ENCODE measurements at places on chromosomes 1 and 21.

DNA sequence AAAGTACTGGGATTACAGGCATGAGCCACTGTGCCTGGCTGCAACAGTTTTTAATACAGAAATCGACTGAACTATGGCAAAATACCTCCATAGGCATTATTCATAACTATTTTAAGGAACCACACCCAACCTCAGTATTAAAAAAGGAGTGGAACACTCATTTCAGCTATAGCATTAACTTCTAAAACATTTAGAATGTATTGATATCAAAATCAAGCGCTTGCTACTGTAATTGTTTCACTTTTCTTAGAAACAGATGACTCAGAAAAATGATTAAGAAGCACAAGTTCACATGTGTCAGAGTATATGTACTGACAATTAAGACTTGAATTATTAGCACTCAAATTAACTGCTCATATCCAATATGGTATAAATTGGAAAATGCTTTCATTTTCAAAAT lies 15.1 kb downstream of the AIDA start:
- DNase-seq = no peak

GRCh38 chr1:115447672-115448071 lies 109.6 kb upstream of the NGF start:
- no peak for DNase-seq

GRCh38 chr1:224235813-224236493 lies 52.9 kb downstream of the DEGS1 start:
- DNase-seq = no peak

DNA sequence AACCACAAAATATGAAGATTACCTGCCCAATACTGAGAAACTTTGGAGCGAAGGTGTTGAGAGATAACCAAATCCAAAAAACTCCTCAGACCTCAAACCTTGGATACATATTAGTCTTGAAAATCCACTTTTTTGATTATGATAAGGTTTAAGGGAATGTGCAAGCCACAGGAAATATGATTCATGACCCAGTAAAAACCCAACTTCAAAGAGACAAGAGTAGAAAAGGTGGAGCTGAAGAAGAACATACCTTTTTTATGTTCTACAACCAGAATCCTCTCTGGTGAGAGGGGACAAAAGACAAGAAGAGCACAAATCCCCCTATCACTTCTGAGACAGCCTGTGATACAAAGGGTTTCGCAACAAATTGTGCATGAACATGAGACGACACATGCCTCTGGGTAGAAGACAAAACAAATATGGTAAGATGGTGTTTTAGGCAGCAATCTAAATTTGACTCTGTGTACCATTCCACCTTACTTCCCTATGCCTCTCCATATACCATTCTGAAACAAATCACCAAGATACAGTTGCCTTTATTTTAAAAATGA lies 37.3 kb downstream of the COL24A1 start:
- DNase-seq = no peak

GRCh38 chr1:66309006-66309741 lies 224.8 kb upstream of the SGIP1 start:
- DNase-seq = no peak

GRCh38 chr1:244460197-244460596 lies 876 bp upstream of the CATSPERE start:
- no peak for DNase-seq

GRCh38 chr1:200042119-200042551 lies 14.6 kb downstream of the NR5A2 start:
- DNase-seq = no peak

DNA sequence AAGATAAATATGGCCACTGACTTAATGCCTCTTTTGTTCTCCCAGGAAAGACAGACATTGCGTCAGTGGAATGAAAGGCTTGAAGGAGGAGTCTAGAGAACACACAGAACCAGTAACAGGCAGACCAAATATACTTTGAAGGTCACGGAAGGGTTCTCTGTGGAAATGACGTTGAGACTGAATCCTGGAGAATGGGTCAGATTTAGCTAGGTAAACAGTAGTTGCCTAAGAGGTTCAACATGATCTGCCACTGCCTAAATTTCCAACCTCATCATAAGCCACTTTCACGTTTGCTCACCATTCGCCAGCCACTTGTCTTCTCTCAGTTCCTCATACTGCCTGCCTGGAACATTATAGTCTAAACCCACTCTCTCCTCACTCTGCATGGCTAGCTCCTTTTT lies 20.5 kb downstream of the PLA2G4A start:
- DNase-seq = no peak

DNA sequence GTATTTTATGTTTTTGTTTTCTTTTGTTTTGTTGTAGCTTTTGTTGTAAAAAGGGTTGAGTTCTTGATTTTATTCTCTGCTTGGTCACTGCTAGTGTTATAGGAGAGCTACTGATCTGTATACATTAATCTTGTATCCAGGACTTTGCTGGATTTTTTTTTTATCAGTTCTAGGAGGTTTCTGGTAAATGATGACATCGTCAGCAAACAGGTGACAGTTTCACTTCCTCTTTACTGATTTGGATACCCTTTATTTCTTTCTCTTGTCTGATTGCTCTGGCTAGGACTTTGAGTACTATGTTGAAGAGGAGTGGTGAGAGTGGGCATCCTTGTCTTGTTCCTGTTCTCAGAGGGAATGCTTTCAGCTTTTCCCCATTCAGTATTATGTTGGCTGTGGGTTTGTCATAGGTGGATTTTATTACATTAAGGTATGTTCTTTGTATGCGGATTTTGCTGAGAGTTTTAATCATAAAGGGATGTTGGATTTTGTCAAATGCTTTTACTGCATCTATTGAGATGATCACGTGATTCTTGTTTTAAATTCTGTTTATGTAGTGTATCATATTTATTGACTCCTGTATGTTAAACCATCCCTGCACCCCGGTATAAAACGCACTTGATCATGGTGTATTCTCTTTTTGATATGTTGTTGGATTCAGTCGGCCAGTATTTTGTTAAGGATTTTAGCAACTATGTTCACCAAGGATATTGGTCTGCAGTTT lies 905.7 kb downstream of the LTN1 start:
- no peak for DNase-seq

GRCh38 chr1:69611316-69611715 lies 43.6 kb downstream of the LRRC7 start:
- DNase-seq = no peak

DNA sequence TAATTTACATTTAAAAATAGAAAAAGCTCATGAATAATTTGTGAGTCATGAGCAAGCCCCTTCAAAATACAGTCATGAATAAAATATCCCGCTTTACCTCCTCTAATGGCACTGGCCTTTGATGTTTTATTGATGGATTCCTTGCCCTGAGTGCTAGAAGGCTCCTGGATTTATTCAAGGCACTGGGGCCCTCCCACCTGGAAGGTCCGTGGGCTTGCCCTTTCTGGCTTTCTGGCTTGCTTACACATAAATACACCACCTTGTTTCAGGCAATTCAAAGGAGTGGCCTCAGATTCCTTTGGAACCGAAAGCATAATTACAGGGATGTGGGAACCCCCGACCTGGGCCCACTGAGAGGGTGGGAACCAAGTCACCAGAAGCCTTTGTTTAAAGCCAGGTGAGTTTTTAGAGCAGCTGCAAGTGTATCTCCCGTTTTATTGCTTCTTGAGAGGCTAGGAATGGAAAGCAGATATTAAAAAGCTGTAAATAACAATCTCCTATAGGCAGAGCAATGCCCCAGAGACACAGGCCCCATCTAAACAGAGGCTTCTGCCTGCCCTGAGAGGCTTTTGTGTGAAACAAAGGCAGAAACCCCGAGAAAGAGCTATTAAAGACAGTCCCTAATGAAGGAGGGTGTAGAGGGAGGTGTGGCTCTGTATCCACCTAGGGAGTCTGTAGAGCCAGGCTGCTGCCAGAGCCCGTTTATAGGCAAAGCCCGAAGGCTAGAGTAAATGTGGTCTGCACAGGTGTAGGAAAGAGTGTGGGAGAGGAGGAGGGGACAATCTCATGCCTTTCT lies 126.4 kb downstream of the FAM78B start:
- DNase-seq = no peak

DNA sequence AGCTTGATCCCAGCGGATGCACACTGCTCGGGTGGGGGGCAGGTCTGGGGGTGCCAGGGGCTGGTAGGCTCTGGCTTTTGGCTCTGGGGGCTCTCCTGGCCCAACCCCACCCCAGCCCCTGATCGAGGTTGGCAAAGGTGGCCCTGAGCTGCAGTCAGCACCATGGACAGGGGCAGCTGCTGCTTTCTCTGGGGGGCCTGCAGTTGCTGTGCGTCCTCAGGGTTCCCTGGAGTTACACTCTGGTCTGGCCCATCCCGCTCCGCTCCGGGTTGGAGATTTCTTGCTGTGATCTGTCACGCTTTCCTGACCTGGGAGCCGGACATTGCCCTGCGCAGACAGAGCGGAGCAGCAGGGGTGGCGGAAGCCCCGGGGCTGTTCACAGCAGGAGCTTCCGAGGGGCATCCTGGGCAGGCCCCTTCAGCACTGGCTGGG lies 8.0 kb upstream of the PLCH2 start:
- DNase-seq = peak; percentile 47

DNA sequence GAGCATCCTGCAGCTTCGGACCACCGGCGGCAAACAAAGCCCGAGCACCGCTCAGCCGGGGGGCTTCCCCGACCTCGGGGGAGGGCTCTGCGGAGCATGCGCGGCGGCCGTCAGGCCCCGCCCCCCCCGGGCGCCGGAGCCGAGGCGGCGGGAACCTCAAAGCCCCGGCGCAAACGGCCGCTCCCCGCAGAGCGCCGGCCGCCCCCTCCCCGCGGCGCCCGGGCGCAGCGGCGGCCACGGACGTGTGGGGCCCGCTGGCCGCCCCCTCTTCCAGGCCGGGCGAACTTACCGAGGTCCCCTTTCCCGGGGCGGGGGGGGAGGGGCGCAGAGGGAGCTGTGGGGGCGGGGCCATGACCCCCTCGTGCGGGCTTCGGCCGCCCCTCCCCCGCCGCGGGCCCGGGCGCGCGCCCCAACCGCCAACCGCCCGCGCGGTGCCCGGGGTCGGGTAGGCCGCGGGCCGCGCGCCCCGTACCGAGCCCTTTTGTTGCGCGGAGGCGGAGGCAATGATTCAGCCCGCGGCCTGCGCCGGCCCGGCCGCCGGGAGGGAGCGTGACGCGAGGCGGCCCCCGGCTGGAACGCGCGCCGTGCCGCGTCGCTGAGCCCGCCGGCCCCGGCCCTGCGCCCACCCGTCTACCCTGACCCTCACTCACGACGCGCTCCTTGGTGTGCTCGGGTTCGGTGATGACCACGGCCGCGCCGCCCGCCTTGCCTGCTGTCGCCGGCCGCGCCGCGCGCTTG lies 1.7 kb downstream of the RCC2 start:
- DNase-seq = peak; percentile 27

- DNase-seq = no peak
These were observed 25.1 kb upstream of the LSS start for GRCh38 chr21:46253610-46254124.

DNA sequence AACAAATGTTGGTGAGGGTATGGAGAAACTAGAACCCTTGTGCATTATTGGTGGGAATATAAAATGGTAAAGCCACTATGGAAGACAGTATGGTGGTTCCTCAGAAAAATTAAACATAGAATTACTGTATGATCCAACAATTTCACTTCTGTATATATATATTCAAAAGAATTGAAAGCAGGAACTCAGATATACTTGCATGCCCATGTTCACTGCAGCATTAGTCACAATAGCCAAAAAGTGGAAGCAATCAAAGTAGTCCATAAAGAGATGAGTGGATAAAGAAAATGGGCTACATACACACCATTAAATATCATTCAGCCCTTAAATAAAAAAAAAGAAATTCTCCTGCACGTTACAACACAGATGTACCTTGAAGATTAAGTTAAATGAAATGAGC lies 34.1 kb downstream of the ABL2 start:
- DNase-seq = no peak

DNA sequence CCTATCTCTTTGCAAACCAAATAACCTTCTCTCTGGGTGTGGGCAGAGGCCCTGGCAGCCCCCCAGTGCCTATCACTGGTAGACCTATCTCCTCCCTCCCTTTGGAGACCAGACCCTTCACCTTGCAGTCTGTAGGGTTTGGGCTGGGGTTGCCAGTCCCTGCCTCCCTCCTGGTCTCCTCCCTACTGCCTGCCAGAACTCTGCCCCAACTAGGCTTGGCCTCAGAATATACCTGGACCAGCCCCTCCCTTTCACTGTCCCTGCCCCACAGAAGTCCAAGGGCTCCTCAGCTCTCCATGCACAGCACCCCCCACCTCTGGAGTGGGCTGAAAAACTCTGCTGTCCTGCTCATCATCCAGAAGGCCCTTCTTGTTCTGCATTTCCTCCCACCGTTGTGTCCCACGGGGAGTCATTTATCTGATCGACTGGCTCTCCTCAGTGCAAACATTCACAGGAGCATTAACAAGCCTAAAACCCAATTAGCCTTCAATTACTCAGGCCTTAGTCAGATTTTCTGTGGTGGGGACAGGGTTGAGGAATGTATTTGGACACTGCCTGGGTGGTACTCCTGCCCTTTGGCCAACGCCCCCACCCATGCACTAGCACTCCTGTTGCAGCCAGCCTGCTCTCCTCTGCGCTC lies 27.7 kb upstream of the DMBX1 start:
- DNase-seq = no peak

DNA sequence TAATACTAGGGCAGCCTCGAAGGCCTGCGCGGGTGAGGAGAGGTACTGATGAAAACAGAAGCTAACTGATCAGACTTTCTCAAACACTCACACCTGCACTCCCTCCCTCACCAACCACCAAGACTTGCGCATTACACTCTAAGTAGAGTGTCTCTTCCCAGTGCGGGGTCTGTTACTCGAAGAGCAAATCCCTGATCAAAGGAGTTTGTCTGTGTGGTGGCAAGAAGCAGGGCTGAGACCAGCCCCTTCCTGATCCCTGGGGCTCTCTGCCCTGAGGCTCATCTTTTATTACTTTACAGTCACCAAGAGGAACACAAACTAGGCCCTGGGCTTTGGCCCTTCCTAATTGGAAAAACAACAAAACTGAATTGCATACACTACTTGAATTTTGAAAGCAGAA lies 19.5 kb upstream of the TSNAX start:
- DNase-seq = no peak

- DNase-seq = no peak
These were observed 1.8 kb downstream of the TMEM81 start for GRCh38 chr1:205082431-205082830.

- no peak for DNase-seq
These were observed 266.2 kb upstream of the PLXNA2 start for GRCh38 chr1:208510192-208510952.

DNA sequence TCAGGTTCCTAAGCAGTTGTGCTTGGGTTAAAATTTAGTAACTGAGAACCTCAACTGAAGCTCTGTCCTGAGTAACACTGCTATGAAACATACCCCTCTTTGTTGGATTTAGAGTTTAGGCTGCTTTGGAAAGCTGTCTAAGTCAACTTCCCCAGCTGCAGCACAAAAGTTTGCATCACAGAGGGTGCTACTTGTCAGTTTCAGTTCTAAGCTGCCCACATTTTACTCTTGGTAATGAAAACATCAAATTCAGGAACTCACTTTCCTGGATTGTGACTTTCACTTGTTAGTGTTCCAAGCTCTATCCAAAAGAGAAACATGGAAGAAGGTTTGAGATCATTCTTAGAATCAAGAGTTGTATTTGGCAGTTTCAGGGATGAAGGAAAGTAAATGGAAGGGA lies 191.7 kb upstream of the NFIA start:
- no peak for DNase-seq

GRCh38 chr1:202569393-202570322 lies 140.6 kb downstream of the SYT2 start:
- no peak for DNase-seq
